ENCODE measurements at places on chromosomes 12 and 14. TPM values are rescaled to one million over a fixed set of nuclear protein-coding genes. Genes with fewer than 3 reads are reported as not detected.

Gene SRRM4
- not detected for total RNA-seq

Gene TTLL5
- total RNA-seq, result 12.2 TPM

Gene APOLD1
- total RNA-seq, result 5.1 TPM

Gene TAS2R42
- total RNA-seq, result not detected

Gene PSME1
- total RNA-seq, result 428 TPM

Gene RTN1
- 0.29 TPM for total RNA-seq

Gene ENDOU
- not detected for total RNA-seq

Gene NYNRIN
- 0.21 TPM for total RNA-seq

Gene ADAM21
- 0.67 TPM for total RNA-seq

Gene POTEG
- total RNA-seq, result not detected

Gene ARMH4
- total RNA-seq, result 1.4 TPM

Gene MMP17
- total RNA-seq, result 40.1 TPM

Gene NXPH4
- total RNA-seq, result 4.3 TPM

Gene TAS2R8
- 0.21 TPM for total RNA-seq

Gene DNAI7
- not detected for total RNA-seq

Gene OAS2
- total RNA-seq, result 9.1 TPM

Gene PRPH
- total RNA-seq, result not detected

Gene SLC24A4
- total RNA-seq, result not detected

Gene RASSF8
- 27.4 TPM for total RNA-seq

Gene AVPR1A
- total RNA-seq, result not detected

Gene KRT71
- total RNA-seq, result not detected

Gene SLC35F4
- total RNA-seq, result not detected

Gene DPF3
- 4.7 TPM for total RNA-seq

Gene SLC39A2
- total RNA-seq, result not detected

Gene VDR
- total RNA-seq, result 17.6 TPM

Gene LTBP2
- 18.6 TPM for total RNA-seq

Gene TMPRSS12
- total RNA-seq, result not detected

Gene PZP
- total RNA-seq, result not detected

Gene NOS1
- not detected for total RNA-seq

Gene GLT8D2
- total RNA-seq, result 17.9 TPM

Gene MYO1A
- not detected for total RNA-seq

Gene GLT1D1
- not detected for total RNA-seq

Gene ZDHHC22
- 0.40 TPM for total RNA-seq

Gene DDX24
- total RNA-seq, result 161 TPM

Gene DNAH10
- total RNA-seq, result 0.16 TPM

Gene SDR9C7
- total RNA-seq, result 0.16 TPM

Gene MFAP5
- 136 TPM for total RNA-seq

Gene RNFT2
- total RNA-seq, result 2.4 TPM

Gene ASCL1
- not detected for total RNA-seq

Gene DGKA
- total RNA-seq, result 33.1 TPM

Gene SLC38A4
- total RNA-seq, result 4.1 TPM

Gene IFI27L2
- total RNA-seq, result 42.6 TPM

Gene FOXN4
- not detected for total RNA-seq

Gene ADAM20
- total RNA-seq, result 0.88 TPM

Gene NGB
- not detected for total RNA-seq

Gene TEX22
- 0.10 TPM for total RNA-seq

Gene TGM1
- total RNA-seq, result 0.99 TPM

Gene SPIC
- not detected for total RNA-seq

Gene TMEM132D
- total RNA-seq, result not detected

Gene JDP2
- 61.9 TPM for total RNA-seq

Gene EID3
- 1.7 TPM for total RNA-seq

Gene EML5
- total RNA-seq, result 0.10 TPM

Gene TAS2R13
- 1.2 TPM for total RNA-seq

Gene METTL3
- 73.4 TPM for total RNA-seq

Measured in myocyte (in vitro differentiated cells).